Lung (tissue), 17 donors: ENCODE measurements at places on chromosomes 1 and 21. TPM values are rescaled to one million over a fixed set of nuclear protein-coding genes. Genes with fewer than 3 reads are reported as not detected.

Gene ITLN2
- total RNA-seq, result 1.6 TPM

Gene RGS16
- total RNA-seq, result 13.6 TPM

- no peak for DNase-seq
These were observed 648.1 kb downstream of the USP25 start for GRCh38 chr21:16377857-16378256.

DNA sequence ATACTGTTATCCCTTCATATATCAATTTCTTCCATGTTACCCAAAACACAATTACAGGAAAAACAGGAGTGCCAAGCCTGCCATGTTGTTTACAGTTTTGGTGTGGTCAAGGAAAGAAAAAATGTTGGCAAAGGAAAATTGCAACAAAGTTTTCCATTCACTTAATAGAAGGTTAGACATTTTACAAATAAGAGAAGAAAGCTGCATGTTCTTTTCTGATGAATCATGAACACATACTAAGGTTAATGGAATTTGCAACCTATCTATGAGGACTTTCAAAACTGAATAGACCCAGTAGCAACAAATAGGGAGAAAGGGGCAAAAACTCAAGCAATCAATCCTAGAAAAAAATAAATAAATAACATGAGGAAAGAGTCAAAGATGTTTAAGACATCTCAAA, 556.7 kb downstream of the DPYD start:
- no peak for DNase-seq
